NCI-H510A treated with DMSO at 0.1 percent for 48 hours (cell line): ENCODE measurements at places on chromosomes 3 and 15.

DNA sequence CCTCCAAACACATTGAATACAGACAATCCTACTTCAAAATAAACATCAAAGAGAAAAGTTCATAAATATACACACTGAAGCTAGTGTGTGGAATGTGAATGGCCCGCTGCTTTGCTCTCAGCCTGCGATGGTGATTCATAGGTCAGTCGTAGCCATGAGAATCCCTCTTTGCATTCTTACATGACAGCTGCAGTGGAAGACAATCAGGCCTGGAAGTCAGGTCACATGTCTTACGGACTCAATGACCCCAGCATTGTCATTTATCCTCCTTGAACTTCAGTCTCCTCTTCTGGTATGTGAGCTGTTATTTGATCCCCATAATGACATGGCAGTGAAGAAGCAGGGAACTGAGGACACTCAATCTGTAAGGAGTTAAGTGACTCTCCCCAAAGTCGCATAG, 217.8 kb upstream of the EOMES start:
- no peak for DNase-seq

DNA sequence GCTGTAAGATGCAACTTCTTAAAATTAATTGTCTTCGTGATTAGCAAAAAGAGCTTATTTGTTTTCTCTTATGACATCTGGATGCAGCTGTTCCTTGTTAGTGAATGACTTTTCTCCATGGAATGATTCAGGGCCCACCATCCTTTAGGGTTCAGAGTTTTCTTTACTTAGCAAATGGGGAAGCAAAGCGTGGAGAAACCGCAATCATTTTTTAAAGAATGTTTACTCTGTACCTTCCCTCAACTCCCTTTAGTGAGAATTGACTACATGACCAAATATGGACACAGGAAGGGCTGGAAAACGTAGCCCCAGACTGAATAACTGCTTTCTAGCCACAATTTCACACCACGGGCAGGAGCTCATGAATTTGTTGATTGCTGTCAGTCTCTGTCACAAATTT, 130.1 kb downstream of the EDEM1 start:
- no peak for DNase-seq

GRCh38 chr3:113831103-113831355, 7.6 kb upstream of the GRAMD1C start:
- DNase-seq, result no peak

GRCh38 chr3:36648241-36649034, 115.9 kb downstream of the DCLK3 start:
- no peak for DNase-seq

DNA sequence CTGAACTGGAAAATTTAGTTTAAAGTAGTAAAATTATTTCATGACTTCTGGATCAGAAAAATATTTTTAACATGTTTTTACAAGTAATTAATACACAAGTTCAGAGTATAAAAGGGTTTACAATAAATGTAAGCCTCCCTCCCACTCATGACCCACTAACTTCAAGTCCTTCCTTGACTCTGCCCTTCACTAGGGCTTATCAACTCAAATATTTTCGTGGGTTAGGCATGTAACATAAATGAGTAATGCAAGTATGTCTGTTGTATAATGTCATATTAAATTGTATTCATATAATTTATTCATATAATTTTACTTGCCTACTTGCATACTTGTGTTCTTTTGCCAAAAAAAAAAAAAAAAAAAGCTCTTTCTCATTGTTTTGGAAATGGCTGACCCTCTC, 3.4 kb upstream of the OPA1 start:
- DNase-seq, result no peak

- DNase-seq, result no peak
Measured at GRCh38 chr3:55655544-55655943, 168.4 kb upstream of the WNT5A start.

GRCh38 chr3:20069178-20069532, 28.9 kb downstream of the KAT2B start:
- no peak for DNase-seq

GRCh38 chr3:36892457-36893136, 52.3 kb downstream of the TRANK1 start:
- DNase-seq, result no peak

- DNase-seq, result no peak
Measured at GRCh38 chr3:175073219-175073905, 214.2 kb downstream of the NAALADL2 start.

DNA sequence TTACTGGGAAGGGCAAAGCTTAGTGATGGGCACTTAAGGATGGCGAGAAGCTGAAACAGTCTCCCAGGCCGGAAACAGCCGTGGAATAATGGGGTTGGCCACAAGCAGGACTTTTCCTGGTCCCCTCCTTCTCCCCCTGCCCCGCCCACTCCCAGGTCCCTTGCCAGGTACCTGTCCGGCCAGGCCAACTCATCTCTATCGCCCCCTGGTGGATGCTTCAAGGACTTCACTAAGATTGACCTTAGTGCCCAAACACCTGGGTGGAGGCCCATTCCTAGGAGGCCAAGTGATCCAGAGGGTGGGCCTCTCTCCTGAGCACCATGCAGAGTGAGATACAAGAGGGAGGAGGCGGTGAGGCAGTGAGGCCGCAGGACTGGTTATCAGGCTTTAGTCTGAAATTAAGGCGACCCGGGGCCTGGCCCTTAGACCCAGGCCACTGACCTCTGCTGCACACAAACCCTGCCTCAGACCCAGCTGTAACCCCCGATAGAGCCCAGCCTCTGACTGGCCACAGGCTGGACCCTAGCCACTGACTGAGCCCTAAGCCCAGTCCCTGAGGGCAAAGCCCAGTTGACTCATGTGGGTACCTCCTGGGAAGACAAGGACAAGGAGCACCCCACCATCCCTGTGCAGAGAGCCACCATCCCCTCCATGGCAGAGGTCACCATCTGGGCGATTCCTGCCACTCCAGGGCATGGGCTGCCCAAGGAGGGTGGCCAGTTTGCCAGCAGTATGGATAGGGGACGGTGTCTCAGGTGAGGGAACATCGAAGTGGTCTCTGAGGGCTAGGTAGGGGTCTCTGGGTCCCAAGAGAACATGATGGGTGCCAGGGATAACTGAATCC, 37.6 kb downstream of the VIPR1 start:
- DNase-seq, result peak; percentile 59

DNA sequence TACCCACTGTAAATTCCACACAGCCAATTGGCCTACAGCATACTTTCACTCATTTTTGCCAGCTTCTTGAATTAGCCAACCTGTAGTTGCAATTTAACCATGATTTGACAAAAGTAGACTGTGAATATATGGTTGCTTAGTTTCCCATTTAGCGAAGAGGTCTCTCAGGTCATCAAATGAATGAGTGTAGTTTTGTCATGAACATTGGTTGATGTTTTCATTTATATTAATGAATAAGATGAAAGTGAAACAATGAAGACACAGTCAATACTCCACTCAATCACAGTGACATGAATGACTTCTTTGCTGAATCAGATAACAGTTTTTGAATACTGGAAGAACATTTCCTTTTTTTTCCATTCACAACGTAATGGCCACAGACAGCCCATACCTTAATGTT, 15.3 kb upstream of the FAM3D start:
- DNase-seq, result no peak

DNA sequence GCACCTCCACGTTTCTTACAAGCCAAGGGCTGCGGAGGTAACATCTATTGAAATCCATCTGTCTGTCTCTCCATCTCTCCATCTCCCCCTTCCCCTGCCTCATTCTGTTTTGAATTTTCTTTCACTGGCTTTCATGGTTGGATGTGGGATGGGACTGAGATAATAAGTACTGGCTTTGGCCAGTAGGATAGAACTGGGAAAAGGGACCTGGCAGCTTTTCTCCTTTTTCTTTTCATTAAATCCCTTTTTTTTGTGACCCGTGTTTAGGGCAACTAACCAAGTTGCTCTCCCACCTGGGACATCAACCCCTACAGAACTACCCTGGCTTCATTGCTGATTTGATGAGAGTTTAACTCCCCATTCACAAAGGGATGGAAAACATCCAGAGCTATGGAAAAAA, 66.8 kb upstream of the ADAMTSL3 start:
- DNase-seq, result no peak

- DNase-seq, result no peak
Measured at GRCh38 chr3:100230710-100231109, 30.1 kb upstream of the TBC1D23 start.

GRCh38 chr15:91886878-91887277, 33.4 kb downstream of the SLCO3A1 start:
- DNase-seq, result no peak

- no peak for DNase-seq
Measured at GRCh38 chr15:78319588-78319987, 20.2 kb upstream of the SKIC8 start.

DNA sequence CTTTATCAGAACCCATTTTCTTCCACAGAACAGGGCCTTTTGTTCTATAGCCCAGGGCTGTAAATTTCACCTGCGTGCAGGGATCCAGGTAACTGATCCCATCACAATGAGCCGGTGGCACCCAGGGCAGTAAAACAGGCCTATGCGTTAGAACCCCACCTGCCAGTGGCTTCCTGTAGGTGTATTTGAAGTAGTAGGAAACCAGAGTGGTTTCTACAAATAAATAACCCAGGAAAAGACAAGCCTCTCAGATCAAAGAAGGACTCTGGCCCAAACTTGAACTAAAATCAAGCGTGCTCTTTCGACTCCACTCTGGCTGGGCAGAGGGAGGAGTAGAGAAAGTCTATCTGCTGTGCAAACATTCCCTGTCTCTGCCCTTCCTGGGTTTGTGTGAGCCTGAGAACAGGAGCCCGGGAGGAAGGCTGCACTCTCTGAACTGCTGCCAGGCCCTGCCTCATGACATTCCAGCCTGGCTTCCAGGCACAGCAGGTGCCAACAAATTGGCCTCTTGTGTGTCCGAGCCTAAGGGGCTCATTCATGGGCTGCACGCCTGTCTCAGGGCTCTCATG, 77.7 kb downstream of the CEMIP start:
- DNase-seq, result peak; percentile 84

DNA sequence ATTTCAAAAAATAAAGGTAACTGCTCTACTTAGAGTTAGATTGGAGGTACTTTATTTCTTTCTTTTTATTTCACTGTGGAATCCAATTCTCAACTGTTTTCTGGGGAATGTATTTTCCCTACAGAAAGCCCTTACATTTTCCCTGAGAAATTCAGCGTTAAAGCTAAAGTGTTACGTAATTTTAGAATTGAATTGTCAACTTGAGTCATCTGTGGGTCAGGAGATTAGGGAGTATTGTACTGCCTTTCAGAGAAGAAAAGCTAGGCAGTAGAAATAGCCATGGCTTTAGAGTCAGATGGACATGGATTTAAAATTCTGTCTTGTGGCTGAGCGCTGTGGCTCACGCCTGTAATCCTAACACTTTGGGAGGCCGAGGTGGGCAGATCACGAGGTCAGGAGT, 728.6 kb downstream of the ROBO1 start:
- no peak for DNase-seq

GRCh38 chr15:37204692-37205091, 104.3 kb upstream of the MEIS2 start:
- DNase-seq, result no peak

- no peak for DNase-seq
Measured at GRCh38 chr3:185865247-185865646, 40.4 kb upstream of the IGF2BP2 start.

DNA sequence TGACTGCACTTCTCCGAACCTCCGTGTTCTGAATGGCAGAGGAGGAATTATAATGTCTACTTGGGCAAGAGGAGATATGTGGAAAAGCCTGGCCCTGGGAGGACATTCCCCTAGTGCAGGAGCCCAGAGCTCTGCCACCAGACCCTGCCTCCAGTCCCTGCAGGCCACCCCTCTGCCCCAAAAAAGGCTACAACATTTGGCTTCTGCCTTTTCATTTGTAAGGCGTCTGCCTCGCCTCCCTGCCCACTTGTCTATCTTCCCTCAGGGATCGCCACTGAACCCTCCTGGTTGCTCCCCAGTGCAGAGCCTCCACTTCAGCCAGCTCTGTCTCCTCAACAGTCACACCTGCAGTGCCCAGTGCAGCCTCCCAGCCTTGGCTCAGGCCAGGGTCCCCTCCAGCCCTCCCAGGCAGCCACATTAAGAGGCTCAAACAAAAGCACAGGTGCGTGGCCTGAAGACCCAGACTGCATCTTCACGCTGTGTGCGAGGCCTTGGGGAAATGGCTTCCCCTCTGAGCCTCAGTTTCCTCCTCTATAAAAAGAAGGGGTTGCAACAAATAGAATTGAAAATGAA, 125.9 kb upstream of the SMAD3 start:
- no peak for DNase-seq

DNA sequence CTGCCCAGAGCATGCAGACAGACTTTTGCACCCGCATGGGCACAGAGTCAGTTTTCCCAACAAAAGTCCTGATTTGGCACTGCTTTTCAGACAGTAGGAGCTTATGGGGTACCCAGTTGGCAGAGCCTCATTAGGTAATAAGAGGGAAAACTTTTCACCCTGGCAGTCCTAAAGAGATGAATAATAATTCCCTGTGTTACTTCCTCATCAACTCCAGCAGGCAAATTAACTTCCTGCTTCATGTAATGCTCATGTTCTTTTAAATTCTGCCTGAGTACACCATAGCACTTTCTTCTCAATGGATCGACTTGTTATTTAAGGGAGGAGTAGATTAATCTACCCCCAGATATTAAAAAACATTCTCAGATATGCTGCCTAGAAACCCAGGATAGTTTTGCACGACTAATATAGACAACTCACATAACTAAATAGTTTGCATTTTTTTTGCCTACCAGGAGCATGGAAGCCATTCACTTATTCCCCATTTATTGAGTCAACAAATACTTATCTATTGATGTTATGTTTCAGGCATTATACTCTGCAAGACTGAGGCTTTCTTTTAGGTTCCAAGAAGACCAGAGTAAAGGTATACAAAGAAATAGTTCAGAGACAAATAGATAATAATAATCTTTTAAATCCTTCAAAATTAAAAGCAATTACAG, 214.5 kb downstream of the KCNMB2 start:
- DNase-seq, result no peak

DNA sequence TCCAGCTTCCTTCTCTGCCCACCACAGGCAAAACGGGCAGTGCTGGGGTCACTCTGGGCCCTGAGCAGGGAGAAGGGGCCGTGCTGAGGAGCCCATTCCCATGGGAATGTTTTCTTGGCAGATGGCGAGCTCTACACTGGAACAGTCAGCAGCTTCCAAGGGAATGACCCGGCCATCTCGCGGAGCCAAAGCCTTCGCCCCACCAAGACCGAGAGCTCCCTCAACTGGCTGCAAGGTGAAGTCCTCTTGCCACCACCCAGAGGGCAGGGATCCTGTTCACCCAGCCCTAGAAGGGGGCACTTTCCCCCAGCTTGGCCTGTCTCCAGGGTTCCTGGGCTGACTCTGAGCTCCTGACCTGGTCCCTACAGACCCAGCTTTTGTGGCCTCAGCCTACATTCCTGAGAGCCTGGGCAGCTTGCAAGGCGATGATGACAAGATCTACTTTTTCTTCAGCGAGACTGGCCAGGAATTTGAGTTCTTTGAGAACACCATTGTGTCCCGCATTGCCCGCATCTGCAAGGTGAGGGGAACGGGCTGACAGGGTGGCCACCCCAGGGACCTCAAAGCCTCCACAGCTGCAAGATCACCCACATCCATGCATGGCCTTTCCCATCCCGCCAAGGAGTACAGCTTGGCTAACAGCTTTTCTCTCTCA, 12.4 kb downstream of the CIB1 start:
- peak; percentile 34 for DNase-seq

- no peak for DNase-seq
Measured at GRCh38 chr3:40782111-40782721, 257.5 kb downstream of the ZNF621 start.

- no peak for DNase-seq
Measured at GRCh38 chr3:172211123-172211522, 171.7 kb downstream of the FNDC3B start.
